ENCODE measurements at places on chromosomes 1 and 21.
A peak's percentile ranks its signal among the peaks of the same experiment; 100 is the strongest.

DNA sequence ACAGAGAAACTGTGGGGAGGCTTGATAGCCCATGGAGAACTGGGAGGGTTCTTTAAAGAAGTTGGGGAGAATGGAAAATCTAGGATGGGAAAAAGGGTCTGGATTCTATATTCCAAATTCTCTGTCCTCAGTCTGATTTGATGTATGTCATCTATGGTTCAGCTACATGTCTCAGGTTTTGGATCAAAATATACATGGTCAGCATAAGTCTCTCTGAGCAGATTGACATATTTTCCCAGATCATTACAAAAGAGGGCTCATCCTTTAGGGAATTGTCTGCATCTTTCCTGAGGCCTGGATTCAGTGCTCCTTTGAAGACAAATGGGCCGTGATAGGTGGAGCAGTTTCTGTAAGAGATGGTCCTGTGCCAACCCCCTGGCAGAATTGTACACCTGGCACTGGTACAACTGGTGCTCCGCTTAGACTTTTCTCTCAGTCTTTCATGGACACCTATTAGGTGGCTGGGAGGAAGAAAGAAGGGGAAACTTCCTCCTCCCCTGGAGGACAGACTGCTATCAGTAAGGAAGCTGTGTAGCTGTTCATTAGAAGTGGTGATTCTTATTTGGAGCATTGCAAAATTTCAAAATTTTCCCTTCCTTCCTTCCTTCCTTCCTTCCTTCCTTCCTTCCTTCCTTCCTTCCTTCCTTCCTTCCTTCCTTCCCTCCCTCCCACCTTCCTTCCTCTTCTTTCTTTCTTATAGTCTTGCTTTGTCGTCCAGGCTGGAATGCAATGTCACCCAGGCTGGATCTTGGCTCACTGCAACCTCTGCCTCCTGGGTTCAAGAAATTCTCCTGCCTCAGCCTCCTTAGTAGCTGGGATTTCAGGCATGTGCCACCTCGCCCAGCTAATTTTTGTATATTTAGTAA lies 26.1 kb upstream of the RGL1 start:
- DNase-seq = no peak

DNA sequence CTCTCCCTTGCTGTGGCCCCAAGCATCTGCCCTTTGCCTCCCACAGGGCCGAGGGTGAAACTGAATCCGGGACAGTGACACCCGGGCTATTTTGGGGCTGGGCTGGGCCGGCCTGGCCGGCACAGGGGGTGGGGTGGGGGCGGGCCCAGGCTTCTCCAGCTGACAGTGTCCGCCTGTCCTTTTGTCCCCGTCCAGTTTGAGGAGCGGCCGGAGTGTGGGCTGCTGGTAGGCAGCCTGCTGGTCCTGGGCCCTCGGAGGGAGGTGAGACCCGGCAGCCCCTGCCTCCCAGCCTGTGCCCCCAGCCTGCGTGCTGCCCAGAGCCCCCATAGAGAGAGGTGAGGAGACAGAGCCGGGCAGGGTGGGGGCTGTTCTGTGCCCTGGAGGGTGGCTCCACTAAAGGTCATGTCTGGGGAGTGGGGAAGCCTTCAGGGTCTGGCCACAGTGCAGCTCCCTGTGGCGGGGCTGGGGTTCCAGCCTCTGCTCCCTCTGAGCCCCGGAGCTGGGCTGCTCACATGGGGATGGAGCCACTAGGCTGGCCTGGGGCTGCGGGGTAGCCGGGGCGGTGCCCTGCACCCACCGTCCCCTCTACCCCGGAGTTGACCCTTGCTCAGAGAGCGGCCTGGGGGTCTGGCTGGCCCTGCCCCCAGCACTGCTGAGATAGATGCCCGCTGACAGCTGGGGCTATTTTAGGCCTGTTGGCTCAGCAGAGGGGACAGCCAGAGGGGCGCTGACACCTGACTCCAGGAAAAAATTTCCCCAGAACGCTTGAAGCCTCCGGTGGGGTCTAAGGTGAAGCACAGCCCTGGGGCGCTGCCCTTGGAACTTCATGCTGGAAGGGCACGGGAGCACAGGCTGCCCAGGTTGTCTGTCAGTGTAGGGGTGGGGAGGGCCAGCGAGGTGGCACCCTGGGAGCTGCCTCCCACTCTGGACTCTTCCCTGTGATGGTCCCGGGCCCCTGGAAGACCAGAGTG lies at the start of gene OBSCN:
OBSCN (plus strand) TSS at position 194 of the 971 bp plus-strand sequence. CDS start 3,740 bp downstream, outside the sequence.
- DNase-seq = no peak

DNA sequence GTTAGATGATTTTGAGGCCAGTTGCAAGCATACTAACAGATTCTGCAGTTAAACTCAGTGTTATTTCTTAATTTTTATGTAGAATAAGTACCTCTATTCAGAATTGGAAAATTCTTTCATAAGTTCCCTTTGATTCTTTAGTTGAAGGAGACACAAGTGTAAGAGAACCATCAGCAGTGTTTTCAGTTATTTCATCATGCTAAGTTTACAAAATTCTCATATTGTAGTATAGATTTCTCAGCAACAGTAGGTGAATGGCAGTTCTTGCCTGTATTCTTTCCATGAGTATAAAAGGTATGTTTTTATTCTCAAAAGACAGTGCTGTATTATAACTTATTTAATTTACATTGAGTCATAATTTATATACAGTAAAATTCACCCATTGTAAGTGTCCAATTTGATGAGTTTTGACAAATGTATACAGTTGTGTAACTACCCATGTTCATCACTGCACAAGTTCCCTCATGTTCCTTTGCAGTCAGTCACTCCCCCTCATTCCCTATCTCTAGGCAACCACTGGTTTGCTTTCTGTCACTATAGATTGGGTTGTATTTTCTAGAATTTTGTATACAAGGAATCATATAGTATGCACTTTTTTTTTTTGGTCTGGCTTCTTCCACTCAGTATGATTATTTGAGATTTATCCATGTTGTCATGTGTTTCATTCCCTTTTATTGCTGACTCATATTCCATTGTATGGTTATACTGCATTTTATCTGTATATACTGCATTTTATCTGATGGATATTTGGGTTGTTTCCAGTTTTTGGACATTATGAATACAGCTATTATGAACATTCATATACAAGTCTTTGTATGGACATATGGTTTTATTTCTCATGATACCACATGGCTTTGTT lies 3.9 kb downstream of the RPS6KC1 start:
- DNase-seq = no peak

GRCh38 chr1:94385308-94385929 lies 32.8 kb upstream of the ABCD3 start:
- DNase-seq = no peak

- no peak for DNase-seq
Observed at GRCh38 chr1:191530928-191531327, 627.3 kb upstream of the RGS18 start.

DNA sequence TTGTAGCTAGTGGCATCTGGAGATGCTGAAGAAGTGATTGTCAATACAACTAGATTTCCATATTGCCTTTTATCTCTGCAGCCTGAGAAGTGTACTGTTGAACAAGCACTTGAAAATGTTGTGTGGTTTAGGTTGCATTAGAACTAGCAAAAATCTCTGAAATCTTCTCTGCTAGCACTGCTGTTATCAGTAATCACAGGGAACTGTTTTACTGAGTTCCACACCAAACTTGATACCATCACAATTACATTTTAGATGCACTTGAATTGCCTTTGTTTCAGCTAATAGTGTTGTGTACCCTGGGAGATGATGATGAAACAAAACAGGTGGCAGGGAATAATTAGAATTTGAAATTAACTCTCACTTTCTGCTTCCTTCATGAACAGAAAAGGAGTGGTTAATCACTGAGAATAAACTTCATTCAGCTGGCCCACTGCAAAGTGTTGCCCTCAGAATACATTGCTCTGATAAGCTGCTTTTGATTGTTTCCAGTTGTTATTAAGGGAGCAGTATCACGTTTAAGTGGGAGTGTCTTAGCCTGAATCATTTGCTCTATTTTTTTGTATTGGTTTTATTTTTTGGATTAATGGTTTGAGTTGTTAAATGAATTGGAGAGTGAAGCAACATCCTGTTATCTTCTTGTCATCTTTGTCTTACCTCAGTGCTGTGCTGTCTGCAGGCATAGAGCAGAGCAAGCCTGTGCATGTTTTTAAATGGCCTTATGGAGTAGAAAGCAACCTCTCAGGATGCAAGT lies 13.0 kb downstream of the FAM20B start:
- DNase-seq = no peak

DNA sequence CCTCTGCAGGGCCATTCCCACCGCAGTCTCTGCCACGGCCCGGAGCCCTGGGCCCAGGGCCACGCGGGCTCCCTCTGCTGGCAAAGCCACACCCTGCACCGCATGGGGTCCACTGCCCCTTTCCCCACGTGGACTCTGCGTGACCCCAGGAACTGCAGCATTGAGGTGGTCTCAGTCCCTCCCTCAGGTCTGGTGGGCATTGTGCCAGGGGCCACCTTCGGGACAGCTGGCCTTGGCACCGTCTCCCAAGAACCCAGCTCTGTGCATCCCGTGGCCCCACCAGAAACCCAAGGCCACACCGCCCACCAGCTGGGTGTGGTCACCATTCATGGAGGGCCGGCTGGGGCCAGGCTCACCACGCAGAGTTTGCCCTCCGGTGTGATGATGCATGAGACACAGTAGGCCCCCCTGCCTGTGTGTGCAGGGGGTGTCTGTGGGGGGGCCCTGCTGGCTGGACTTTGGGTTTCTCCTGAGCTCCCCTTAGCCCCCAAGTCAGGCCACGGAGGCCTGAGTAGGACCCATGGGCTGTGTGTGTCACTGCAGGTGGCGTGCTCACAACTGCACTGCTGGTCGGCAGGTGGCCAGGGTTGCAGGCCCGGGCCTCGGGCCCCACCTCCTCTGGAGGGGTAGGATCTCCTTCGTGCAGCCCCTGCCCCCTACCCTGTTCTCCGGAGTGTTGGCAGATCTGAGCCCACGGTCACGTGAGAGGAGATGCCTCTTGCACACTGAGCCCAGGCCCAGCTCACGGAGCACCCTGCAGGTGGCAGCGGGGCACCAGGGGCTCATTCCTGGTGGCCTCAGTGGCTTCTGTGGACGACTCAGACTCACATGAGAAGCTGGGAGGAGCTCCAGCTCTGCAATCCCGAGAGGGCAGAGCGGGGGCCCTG lies 5.8 kb downstream of the VWA1 start:
- peak; percentile 11 for DNase-seq

DNA sequence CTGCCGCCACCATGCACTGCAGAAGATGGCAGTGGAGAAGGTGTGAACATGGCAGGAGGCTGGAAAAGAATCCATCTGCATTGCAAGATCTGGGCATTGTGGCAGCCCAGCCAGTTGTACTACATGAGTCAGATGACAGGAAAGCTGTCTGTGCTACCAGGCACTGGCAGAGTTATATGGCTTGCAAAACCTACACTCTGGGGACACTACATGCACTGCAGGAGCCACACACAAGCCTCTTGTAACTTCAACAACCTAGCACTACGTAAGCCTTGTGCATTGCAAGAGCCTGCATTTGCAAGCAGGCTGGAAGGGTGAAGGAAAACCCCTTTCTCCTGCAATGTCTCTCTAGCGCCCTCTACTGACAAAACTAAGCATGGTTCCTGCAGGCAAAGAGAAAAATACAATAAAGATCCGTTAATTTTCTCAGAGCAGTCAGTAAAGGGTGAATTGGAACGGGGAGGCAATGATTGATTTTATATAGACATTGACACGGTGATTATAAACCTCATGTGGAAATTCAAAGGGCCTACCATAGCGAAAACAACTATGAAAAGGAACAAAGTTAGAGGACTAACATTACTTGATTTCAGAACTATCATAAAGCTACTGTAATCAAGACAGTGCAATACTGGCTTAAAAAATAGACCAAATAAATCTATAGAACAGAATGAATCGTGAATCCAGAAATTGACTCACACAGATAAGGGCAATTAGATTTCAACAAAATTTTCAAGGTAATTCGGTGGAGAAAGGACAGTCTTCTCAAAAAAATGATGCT lies 26.2 kb upstream of the DYNLT5 start:
- DNase-seq = peak; percentile 64
